Stimulated activated CD4-positive, alpha-beta T cell treated with anti-CD3 and anti-CD28 coated beads, Interleukin-4, amount 100 ng/mL, for 4 hours (primary cell): ENCODE measurements at places on chromosomes 4 and X.

GRCh38 chr4:15656038-15656470 lies 897 bp upstream of the FBXL5 start:
- DNase-seq: no peak

DNA sequence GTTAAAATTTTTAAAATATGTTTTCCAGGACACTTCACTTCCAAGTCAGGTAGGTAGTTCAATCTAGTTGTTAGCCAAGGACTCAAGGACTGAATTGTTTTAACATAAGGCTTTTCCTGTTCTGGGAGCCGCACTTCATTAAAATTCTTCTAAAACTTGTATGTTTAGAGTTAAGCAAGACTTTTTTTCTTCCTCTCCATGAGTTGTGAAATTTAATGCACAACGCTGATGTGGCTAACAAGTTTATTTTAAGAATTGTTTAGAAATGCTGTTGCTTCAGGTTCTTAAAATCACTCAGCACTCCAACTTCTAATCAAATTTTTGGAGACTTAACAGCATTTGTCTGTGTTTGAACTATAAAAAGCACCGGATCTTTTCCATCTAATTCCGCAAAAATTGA lies 49.7 kb downstream of the XIAP start:
- no peak for DNase-seq

- DNase-seq: no peak
These were observed 12.8 kb downstream of the CTBP1 start for GRCh38 chr4:1236103-1236641.

DNA sequence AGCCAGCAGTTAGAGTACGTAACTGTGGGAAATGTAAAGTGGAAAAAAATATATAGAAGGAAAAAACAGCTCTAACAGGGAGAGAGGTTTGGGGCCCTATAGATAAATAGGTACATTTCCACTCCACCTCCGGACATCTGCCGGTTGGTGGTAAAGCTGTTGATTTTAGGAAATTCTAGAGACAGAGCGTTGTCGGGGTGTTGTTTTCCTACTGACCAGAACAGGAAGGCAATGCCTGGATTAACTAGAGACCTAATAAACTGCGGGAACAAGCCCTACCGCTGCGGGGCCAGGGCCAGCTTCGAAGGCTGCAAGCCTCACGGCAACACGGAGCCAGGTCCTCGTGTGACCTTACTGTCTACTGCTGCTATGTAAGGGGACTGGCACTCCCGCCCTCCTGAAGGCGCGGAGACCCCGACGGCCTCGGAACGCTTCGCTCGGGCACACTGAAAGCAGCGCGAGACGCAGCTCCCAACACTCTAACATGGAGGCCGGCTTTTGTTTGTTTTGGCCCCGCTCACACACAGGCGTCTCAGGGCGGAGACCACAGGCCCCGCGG lies 702 bp upstream of the CDKN2AIP start:
- peak; percentile 25 for DNase-seq

- DNase-seq: no peak
These were observed 14.7 kb upstream of the PDE6B start for GRCh38 chr4:610411-611261.

DNA sequence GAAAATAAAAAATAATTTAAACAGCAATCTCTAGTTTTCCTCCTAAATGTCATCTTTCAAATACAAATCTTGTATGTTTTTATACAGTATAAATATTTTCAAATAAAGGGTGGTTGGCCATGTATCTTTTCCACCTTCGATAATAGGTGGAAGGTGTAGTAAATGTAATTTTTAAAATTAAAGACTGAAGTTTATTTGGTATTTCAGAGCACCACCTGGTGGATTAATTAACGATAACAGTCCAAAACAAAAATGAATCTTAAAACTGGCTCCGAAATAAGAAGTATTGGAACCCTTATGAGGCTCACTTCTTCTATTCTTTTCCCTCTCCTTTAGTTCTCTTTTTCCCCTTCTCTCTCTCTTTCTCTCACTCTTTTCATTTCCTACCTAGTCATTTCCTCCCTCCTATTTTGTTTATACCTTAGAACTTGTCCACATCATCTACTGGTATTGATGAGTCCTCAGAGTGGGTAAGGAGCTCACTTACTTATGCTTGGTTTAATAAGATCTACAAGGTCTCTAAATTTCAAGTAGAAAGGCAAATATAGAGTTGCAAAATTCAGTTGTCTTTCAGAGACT lies 82.9 kb upstream of the EXOC1L start:
- DNase-seq: no peak

GRCh38 chr4:87005690-87006425 lies 71.0 kb downstream of the AFF1 start:
- DNase-seq: peak; percentile 18

DNA sequence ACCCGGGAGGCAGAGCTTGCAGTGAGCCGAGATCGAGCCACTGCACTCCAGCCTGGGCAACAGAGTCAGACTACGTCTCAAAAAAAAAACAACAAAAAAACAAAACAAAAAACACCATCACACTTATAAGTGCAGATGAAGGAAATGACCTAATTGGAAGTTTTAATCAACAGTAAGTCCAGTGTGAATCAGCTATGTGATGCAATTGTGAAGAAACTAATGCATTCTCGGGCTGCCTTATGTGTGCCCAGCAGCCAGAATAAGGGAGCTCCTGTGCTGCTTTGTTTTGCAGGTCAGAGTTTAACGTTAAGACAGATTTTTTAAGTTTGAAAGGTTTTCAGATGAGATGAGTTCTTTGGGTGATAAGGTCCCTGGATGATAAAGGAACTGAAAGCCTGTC lies 10.8 kb downstream of the DAPP1 start:
- DNase-seq: no peak
